ENCODE measurements at places on chromosomes 6 and 20. TPM values are rescaled to one million over a fixed set of nuclear protein-coding genes. Genes with fewer than 3 reads are reported as not detected.

Gene WFDC5
- polyA plus RNA-seq = not detected

Gene MOG
- not detected for polyA plus RNA-seq

Gene ZNF165
- polyA plus RNA-seq = 0.14 TPM

Gene TMEM244
- not detected for polyA plus RNA-seq

Gene SRSF12
- 0.04 TPM for polyA plus RNA-seq

Gene HMGCLL1
- polyA plus RNA-seq = 0.33 TPM

Gene LTB
- polyA plus RNA-seq = not detected

Gene RNF146
- polyA plus RNA-seq = 64.1 TPM

Gene PSMF1
- 116 TPM for polyA plus RNA-seq

Gene BTNL2
- not detected for polyA plus RNA-seq

Gene SRPK1
- polyA plus RNA-seq = 41.6 TPM

Gene SLC17A4
- not detected for polyA plus RNA-seq

Gene C6orf52
- polyA plus RNA-seq = 0.74 TPM

Gene MAP3K5
- 16.1 TPM for polyA plus RNA-seq

Gene FKBP1C
- 4.6 TPM for polyA plus RNA-seq

Gene TRAM2
- 152 TPM for polyA plus RNA-seq

Gene MATN4
- 0.04 TPM for polyA plus RNA-seq

Gene TRIM31
- not detected for polyA plus RNA-seq

Gene HMGN3
- 55.2 TPM for polyA plus RNA-seq

Gene RHAG
- polyA plus RNA-seq = not detected

Gene OR12D3
- polyA plus RNA-seq = not detected

Gene CGA
- polyA plus RNA-seq = 0.19 TPM

Gene BACH2
- polyA plus RNA-seq = 2.2 TPM

Gene MYMX
- not detected for polyA plus RNA-seq

Gene CFAP61
- polyA plus RNA-seq = not detected

Gene MYCT1
- 0.25 TPM for polyA plus RNA-seq

Gene PBOV1
- not detected for polyA plus RNA-seq

Gene NMBR
- 0.15 TPM for polyA plus RNA-seq

Gene SLC17A9
- 2.2 TPM for polyA plus RNA-seq

Gene PRRT1
- polyA plus RNA-seq = 0.27 TPM

Gene ADGRB3
- not detected for polyA plus RNA-seq

Gene AAR2
- polyA plus RNA-seq = 33.6 TPM

Gene PLN
- 0.14 TPM for polyA plus RNA-seq

Gene LST1
- polyA plus RNA-seq = not detected

Gene UTRN
- polyA plus RNA-seq = 34.0 TPM

Gene HNF4A
- not detected for polyA plus RNA-seq

Gene XKR7
- not detected for polyA plus RNA-seq

Gene ALDH8A1
- 0.35 TPM for polyA plus RNA-seq

Gene CARMIL1
- polyA plus RNA-seq = 0.55 TPM

Gene EBF4
- 0.60 TPM for polyA plus RNA-seq

Gene TMC2
- not detected for polyA plus RNA-seq

Gene MCM8
- 2.8 TPM for polyA plus RNA-seq

Gene APCDD1L
- 8.6 TPM for polyA plus RNA-seq

Gene BPIFA1
- polyA plus RNA-seq = not detected

Gene MYL9
- polyA plus RNA-seq = 380 TPM

Gene FKBP1A
- 579 TPM for polyA plus RNA-seq

Gene SCRT2
- not detected for polyA plus RNA-seq

Gene ID4
- 0.32 TPM for polyA plus RNA-seq

Gene DNAH8
- not detected for polyA plus RNA-seq

Gene GPR6
- not detected for polyA plus RNA-seq

Gene PNPLA1
- not detected for polyA plus RNA-seq

Gene LZTS3
- 2.0 TPM for polyA plus RNA-seq

Gene NOX3
- polyA plus RNA-seq = not detected
